ENCODE measurements at places on chromosomes 11 and 22. TPM values are rescaled to one million over a fixed set of nuclear protein-coding genes. Genes with fewer than 3 reads are reported as not detected.

The ART1 gene
- total RNA-seq = not detected

The TSG101 gene
- 67.6 TPM for total RNA-seq

The KRTAP5-11 gene
- total RNA-seq = not detected

The CRY2 gene
- total RNA-seq = 51.1 TPM

DNA sequence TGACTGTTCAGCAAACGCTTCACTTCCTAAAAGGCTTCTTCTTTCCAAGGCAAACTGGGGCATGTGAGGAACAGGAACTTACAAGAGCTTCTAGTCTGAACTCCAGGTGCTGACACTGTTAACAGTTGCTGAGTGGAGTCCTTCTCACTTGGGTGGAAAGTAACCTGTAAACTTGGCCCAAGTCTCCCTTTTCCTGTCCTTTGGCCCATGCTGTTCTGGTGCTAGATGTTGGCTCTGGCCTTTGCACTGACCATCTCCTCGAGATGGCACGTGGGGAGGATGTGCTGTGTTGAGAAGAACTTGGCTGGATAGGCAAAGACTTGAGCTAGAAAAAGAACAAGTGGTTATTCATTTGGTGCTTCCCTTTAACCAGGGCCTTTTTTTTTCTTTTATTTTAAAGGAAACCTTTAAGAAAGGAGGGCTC is 53.6 kb downstream of the PTPRJ start:
- H3K36me3 ChIP-seq = no peaks in the 10 kb centered on the region
- H3K4me1 ChIP-seq = peaks cover 52% of the 10 kb centered on the region
- H3K27me3 ChIP-seq = no peaks in the 10 kb centered on the region
- peak overlapping the region; percentile 44 for H3K27ac ChIP-seq
- no peak for DNase-seq

- no peaks in the 10 kb centered on the region for H3K27me3 ChIP-seq
- H3K36me3 ChIP-seq = no peaks in the 10 kb centered on the region
- peaks cover 19% of the 10 kb centered on the region for H3K4me1 ChIP-seq
- no peak overlapping the region for H3K4me3 ChIP-seq
- no peak overlapping the region for H3K27ac ChIP-seq
These were observed 65.5 kb downstream of the KIAA1671 start for GRCh38 chr22:25018009-25018408.

GRCh38 chr11:90722552-90723190 is 499.8 kb upstream of the CHORDC1 start:
- H3K27ac ChIP-seq = no peak overlapping the region
- no peaks in the 10 kb centered on the region for H3K36me3 ChIP-seq
- DNase-seq = no peak
- H3K4me1 ChIP-seq = no peaks in the 10 kb centered on the region
- no peaks in the 10 kb centered on the region for H3K27me3 ChIP-seq

DNA sequence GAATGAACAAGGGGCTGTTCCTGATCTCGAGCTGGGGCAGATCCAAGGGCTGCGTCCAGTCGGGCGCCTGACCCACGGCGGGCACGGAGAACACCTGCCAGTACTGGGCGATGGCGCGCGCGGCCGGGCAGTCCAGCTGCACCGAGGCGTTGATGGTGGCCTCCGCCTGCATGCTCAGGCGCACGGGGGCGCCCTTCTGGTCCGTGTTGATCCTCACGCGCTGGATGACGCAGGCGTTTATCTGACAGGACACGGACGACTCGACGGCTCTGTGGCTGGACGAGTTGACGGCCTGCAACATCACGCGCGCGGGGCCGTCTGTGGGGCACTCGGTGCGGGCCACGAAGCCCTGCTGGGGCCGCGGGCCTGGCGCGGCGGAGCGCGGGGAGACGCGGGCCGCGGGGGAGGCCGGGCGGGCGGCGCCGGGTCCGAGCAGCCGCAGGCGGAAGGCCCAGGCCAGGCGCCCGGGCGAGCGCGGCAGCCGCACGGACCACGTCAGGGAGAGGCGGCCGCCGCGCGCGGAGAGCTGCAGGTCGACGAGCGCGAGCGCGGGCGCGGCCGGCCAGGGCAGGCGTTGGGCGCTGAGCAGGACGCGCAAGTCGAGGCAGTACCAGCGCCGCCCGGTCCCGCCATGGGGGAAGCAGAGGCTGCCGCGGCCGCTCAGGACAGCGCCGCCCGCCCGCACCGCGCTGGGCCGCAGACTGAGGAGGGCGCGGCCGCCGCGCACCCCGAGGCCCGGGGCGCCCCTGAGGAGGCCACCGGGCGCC is 511 bp downstream of the PKDREJ start:
- DNase-seq = peak; percentile 84
- H3K36me3 ChIP-seq = no peaks in the 10 kb centered on the region
- H3K27me3 ChIP-seq = no peaks in the 10 kb centered on the region
- H3K27ac ChIP-seq = peak overlapping the region; percentile 56

DNA sequence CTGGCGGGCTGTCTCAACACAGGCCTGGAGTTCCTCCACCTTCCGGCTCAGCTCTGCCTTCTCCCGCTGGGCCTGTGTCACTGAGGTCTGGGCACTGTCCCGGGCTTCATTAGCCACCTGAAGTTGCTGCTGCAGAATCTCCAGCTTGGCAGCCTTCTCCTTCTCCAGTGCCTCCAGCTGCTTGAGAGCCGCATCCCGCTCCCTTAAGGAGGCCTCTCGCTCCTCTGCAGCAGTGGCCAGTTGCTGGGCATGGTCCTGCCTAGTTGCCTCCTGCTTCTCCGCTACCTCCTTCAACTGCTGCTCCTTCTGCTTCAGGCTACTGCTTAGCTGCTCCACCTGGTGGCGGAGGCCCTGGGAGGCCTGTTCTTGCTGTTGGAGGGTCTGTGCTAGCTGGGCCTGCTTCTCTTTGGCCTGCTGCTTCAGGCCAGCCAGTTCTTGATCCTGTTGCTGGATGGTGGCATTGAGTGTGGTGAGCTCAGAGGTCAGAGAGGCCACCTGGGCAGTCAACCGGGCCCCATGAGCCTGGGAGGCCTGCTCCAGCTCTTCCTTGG is 16.9 kb downstream of the IL18BP start:
- no peak for DNase-seq
- peaks cover 100% of the 10 kb centered on the region for H3K36me3 ChIP-seq
- H3K27me3 ChIP-seq = no peaks in the 10 kb centered on the region
- H3K4me1 ChIP-seq = peaks cover 13% of the 10 kb centered on the region
- no peak overlapping the region for H3K27ac ChIP-seq
- no peak overlapping the region for H3K4me3 ChIP-seq

- H3K4me3 ChIP-seq = no peak overlapping the region
- no peaks in the 10 kb centered on the region for H3K36me3 ChIP-seq
- no peak overlapping the region for H3K27ac ChIP-seq
- peaks cover 6% of the 10 kb centered on the region for H3K4me1 ChIP-seq
- no peaks in the 10 kb centered on the region for H3K27me3 ChIP-seq
These were observed 23.3 kb downstream of the LINC01488 start for GRCh38 chr11:69504576-69505335.
